ENCODE measurements at places on chromosomes 16 and 17.
A peak's percentile ranks its signal among the peaks of the same experiment; 100 is the strongest.

DNA sequence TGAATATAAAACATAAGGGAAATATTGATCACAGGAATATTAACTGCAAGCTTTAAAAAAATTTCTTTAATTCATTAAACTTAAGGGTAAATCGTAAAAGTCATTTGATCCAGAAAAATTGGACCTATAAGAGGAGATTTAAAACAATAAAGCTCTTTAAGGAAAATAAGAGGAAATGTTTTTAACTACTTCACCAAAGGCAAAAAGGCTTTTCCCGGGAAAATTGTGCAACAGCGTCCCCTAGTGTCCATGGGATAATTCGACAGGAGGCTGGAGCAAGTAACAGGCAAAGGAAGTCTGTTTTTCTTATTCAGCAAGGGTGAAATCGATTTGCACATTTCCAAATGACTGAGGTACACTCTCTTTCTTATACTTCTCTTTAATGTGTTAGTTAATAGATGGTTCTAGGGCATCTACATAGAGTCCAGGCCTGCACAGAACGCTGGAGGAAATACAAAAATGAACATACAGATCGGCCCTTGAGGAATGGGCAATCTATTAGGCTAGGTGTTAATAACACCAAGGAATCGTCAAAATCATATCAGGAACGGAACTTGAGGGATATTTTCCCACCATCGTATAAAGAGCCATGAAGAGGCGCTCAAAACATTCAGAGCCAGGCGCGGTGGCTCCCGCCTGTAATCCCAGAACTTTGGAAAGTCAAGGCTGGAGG, 61.4 kb downstream of the ZNF18 start:
- DNase-seq = peak; percentile 77

DNA sequence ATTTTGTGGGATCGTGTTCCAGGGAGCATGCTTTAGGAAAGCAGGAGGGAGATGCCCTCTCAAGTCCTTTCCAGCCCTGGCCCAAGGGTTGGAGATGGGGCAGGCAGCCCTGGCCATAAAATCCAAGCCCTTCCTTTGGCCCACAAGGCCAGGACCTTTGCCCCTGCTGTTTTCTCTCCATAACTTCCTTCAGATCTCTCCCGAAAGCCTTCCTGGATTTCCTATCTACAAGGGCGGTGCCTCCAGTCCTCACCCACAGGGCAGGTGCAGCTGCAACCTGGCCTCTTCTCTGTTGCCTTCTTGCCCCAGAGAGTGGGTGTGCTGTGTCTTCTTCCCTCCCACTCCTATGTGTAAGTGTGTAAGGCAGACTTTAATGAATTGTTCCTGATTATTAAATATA, 8.5 kb upstream of the PDP2 start:
- DNase-seq = no peak

- DNase-seq = peak; percentile 70
Measured at GRCh38 chr17:68011199-68011665, 15.0 kb upstream of the C17orf58 start.

DNA sequence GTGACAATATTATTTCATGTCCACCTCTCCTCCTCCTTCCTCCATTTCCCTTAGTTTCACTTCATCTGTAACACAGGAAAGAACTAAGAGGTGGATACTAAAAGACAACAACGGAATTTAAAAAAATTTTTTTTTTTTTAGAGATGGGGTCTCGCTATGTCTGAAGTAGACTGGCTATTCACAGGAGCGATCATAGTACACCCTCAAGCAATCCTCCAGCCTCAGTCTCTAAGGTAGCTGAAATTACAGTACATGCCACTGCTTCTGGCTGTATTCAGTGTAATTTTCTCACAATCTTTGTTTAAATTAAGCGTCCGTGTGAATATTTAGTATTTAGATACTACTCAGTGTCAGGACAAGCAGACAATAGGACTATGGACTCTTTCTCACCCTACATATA, 35.6 kb downstream of the FBXL20 start:
- no peak for DNase-seq

DNA sequence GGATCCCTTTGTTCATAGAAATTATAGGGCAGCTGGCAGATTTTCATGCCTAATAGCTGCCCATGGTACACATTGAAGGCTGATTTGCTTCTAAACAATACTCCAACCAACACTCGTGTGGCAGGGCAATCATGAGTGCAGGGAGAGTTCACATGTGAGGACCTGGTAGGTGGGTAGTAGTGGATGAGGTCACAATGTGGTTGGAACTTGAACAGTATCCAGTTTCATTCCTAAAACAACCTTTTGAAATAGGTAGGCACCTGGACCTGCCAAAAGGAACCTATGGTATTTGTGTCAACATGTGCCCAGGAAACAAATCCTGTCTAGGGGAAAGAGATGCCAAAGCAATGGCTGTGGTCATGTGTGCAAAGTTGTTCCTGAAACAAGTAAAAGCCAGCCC, 32.8 kb downstream of the CCL4 start:
- no peak for DNase-seq

Data from T47D (cell line).